ENCODE measurements at places on chromosomes 3 and 15. TPM values are rescaled to one million over a fixed set of nuclear protein-coding genes. Genes with fewer than 3 reads are reported as not detected.
A peak's percentile ranks its signal among the peaks of the same experiment; 100 is the strongest.

The PLA2G4D gene
- 0.34 TPM for total RNA-seq

DNA sequence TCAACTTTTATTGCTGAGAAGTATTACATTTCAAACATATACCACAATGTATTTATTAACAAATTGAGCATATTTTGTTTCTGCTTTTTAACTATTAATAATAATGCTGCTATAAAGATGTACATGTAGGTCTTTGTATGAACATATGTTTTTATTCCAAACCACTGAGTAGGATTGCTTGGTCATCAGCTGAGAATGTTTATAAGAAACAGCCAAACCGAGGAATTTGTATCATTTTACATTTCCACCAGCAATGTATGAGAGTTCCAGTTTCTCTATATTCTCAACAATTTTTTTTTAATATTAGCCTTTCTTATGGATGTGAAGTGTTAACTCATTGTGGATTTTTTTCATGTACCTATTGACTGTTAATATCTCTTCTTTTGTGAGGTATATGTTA lies 119.5 kb upstream of the MDFIC2 start:
- no peaks in the 10 kb centered on the region for H3K4me1 ChIP-seq
- H3K36me3 ChIP-seq, result no peaks in the 10 kb centered on the region
- no peak for DNase-seq
- no peaks in the 10 kb centered on the region for H3K27me3 ChIP-seq
- H3K4me3 ChIP-seq, result no peak overlapping the region
- H3K27ac ChIP-seq, result no peak overlapping the region

The MCTP2 gene
- 12.9 TPM for total RNA-seq

The LMOD3 gene
- total RNA-seq, result not detected

DNA sequence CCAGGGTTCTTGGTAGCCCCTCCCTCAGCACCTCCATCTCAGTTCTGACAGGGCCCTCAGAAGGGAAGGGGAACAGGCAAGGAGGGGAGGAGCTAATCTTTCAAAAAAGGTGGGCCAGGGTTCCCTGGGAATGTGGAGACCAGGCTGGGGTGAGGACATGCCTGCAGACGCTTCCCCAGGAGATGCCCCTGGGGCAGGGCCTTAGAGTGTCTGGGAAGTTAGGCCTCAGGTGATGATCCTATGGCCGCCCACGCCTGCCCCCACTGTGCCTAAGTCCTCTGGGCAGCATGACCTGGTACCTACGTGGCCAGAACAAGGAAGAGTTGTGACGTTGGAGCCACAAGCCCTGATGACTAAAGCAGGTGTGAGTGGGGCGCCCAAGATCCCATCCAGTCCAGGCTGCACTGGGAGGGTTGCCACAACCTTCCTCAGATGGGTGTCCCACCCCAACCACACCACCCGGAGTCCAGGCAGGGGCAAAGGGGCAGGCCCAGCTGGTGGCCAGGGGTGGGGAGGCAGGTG lies 3.9 kb upstream of the SEMA3B start:
- peaks cover 95% of the 10 kb centered on the region for H3K4me1 ChIP-seq
- H3K36me3 ChIP-seq, result no peaks in the 10 kb centered on the region
- peak overlapping the region; percentile 86 for H3K27ac ChIP-seq
- H3K27me3 ChIP-seq, result no peaks in the 10 kb centered on the region

The ZBED2 gene
- 16.1 TPM for total RNA-seq

DNA sequence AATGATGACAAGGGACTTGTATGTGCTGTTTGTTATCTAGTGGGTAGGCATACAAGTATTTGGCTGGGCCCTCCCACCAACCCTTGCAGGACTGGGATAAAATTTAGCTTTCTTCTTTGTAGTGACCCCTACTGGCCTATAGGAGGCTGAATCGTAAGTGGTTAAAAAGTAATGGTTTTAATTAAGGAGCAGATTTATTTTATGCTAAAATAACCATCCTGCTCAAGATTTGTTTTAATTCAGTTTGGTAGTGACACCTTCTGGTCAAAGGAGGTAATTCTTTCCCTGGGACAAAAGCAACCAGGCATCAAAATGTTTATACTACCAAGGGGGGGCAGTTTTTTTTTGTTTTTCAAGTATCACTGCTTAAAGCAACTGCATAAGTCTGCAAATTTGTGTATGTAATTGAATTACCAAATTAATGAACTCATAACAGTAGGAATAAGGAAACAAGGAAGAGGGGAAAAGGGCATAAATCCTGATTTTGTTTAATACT lies 70.7 kb downstream of the TOP2B start:
- H3K4me1 ChIP-seq, result 0 out of 2 replicates have a peak, but pooled peaks cover 8% of the 10 kb centered on the region
- H3K27ac ChIP-seq, result no peak overlapping the region
- H3K4me3 ChIP-seq, result no peak overlapping the region
- H3K27me3 ChIP-seq, result no peaks in the 10 kb centered on the region

GRCh38 chr15:101637516-101637915 lies 14.7 kb downstream of the TM2D3 start:
- peaks cover 11% of the 10 kb centered on the region for H3K36me3 ChIP-seq
- no peak overlapping the region for H3K4me3 ChIP-seq
- DNase-seq, result no peak
- peaks cover 7% of the 10 kb centered on the region for H3K4me1 ChIP-seq
- no peak overlapping the region for H3K27ac ChIP-seq

The GREM1 gene
- total RNA-seq, result 0.66 TPM

The RASSF1 gene
- 29.6 TPM for total RNA-seq

GRCh38 chr3:13046569-13047274 lies 26.5 kb downstream of the IQSEC1 start:
- H3K27me3 ChIP-seq, result no peaks in the 10 kb centered on the region
- no peak overlapping the region for H3K4me3 ChIP-seq
- H3K4me1 ChIP-seq, result no peaks in the 10 kb centered on the region
- H3K36me3 ChIP-seq, result no peaks in the 10 kb centered on the region

GRCh38 chr3:58026598-58026997 lies 18.4 kb downstream of the FLNB start:
- no peak overlapping the region for H3K27ac ChIP-seq
- H3K36me3 ChIP-seq, result no peaks in the 10 kb centered on the region
- DNase-seq, result no peak
- peaks cover 30% of the 10 kb centered on the region for H3K4me1 ChIP-seq

DNA sequence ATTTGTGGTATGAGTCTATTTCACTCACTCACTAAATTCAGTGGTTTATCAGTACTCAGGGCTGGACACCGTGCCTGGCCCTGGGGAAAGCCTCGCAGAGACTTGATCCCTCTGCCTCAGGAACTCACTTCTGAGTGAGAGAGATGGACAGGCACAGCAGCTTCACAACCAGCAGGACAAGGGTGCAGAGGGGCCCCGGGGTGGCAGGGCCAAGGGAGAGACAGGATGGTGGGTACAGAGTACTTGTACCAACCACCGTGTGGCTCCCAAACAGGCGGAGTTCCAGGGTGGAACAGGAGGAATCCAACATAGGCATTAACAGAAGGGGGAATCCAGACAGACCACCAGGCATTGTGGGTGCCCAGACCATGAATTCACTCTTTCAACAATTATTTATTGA lies 143.7 kb downstream of the MEGF11 start:
- H3K4me3 ChIP-seq, result no peak overlapping the region
- H3K36me3 ChIP-seq, result no peaks in the 10 kb centered on the region
- H3K27ac ChIP-seq, result no peak overlapping the region
- H3K4me1 ChIP-seq, result no peaks in the 10 kb centered on the region

The BCHE gene
- total RNA-seq, result not detected

- H3K27ac ChIP-seq, result no peak overlapping the region
- H3K36me3 ChIP-seq, result no peaks in the 10 kb centered on the region
- no peak overlapping the region for H3K4me3 ChIP-seq
- H3K4me1 ChIP-seq, result no peaks in the 10 kb centered on the region
- H3K27me3 ChIP-seq, result no peaks in the 10 kb centered on the region
These were observed 22.6 kb downstream of the RASGRF1 start for GRCh38 chr15:79067969-79068368.

DNA sequence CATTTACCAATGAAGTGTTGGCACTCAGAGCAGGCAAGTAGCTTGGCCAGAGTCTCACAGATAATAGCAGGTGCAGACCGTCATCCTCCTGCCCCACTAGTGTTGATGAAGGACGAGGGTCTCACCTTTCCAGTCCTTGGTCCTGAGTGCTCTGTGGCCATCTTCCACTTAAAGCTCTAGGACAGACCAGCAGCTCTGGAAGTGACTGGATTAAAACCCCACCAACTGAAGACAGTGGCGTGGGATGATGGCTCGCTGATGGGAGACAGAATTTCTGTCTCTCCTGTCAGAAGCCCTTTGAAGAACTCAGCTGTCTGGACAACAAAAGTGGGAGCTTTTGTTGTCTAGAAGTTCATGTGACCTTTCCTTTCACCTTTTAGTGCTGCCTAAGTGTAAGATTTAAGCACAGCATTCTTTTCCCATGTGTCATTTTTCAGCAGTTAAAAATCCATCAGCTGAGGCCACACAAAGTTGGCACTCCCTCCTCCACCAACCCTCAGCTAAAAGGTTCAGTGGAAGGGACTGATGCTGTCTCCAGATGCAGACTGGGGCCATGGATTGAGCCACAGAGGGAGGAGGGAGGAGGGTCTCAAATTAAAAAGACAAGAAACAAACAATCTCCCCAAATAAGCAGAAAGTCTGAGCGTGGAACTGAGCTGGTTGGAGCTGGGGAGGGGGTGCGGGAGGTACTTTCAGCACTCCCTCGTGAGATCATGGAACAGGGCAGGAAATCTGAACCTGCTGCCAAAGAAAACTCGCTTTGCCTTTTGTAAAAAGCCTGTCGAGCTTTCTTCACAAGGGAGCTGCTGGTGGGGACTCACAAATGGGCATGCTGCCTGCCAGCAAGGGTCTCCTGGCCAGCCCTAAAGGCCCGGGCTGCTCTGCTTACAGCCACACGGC lies 148.5 kb upstream of the CTDSPL start:
- peaks cover 7% of the 10 kb centered on the region for H3K4me1 ChIP-seq
- no peaks in the 10 kb centered on the region for H3K36me3 ChIP-seq
- H3K27me3 ChIP-seq, result peaks cover 23% of the 10 kb centered on the region
- H3K27ac ChIP-seq, result no peak overlapping the region
- H3K4me3 ChIP-seq, result no peak overlapping the region

The GCHFR gene
- 1.5 TPM for total RNA-seq

- no peak overlapping the region for H3K4me3 ChIP-seq
- no peak for DNase-seq
- H3K27ac ChIP-seq, result no peak overlapping the region
These were observed 209.1 kb downstream of the NR1D2 start for GRCh38 chr3:24154013-24154695.

GRCh38 chr15:83982748-83983147 lies 252.8 kb upstream of the GOLGA6L4 start:
- no peak for DNase-seq
- no peak overlapping the region for H3K27ac ChIP-seq
- H3K4me3 ChIP-seq, result no peak overlapping the region
- H3K27me3 ChIP-seq, result peaks cover 2% of the 10 kb centered on the region
- no peaks in the 10 kb centered on the region for H3K4me1 ChIP-seq
- no peaks in the 10 kb centered on the region for H3K36me3 ChIP-seq

The HACD2 gene
- 43.0 TPM for total RNA-seq

The PAK6 gene
- 19.9 TPM for total RNA-seq

The PCLAF gene
- total RNA-seq, result 93.5 TPM

GRCh38 chr15:100818927-100819326 lies 60.7 kb upstream of the ALDH1A3 start:
- no peak for DNase-seq
- no peaks in the 10 kb centered on the region for H3K36me3 ChIP-seq
- H3K4me3 ChIP-seq, result no peak overlapping the region
- no peak overlapping the region for H3K27ac ChIP-seq

The INKA1 gene
- total RNA-seq, result 1.6 TPM

DNA sequence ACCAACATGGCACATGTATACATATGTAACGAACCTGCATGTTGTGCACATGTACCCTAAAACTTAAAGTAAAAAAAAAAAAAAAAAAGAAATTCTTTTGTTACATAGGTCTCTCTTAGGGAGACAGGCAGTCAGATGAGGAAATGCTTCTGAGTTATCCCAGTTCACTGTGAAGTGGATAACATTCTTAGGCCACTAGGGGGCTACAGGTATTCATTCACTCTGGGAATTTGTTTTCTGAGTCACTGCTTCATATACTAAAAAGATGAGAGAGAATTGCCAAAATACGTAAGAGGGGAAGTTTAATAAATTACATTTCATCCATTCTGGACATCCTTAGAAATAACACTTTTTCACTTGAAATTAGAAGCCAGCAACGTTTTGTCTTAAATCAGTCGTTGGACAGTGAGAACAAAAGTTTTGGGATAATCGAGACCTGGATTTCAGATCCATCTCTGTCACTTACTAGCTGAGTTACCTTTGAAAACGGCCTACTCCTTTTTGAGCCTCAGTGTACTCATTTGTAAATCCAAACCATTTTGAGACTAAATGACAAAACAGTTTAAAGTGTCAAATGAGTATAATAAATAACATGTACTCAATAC lies 738.4 kb upstream of the ALCAM start:
- H3K4me1 ChIP-seq, result peaks cover 13% of the 10 kb centered on the region
- no peak overlapping the region for H3K27ac ChIP-seq
- no peaks in the 10 kb centered on the region for H3K36me3 ChIP-seq

- no peak overlapping the region for H3K4me3 ChIP-seq
- H3K4me1 ChIP-seq, result no peaks in the 10 kb centered on the region
- no peak overlapping the region for H3K27ac ChIP-seq
These were observed 10.5 kb upstream of the CRBN start for GRCh38 chr3:3189961-3190360.

The AMOTL2 gene
- total RNA-seq, result 54.0 TPM

The PPP1R14D gene
- not detected for total RNA-seq

- no peaks in the 10 kb centered on the region for H3K36me3 ChIP-seq
- H3K4me3 ChIP-seq, result no peak overlapping the region
- H3K4me1 ChIP-seq, result peaks cover 19% of the 10 kb centered on the region
- no peak overlapping the region for H3K27ac ChIP-seq
- H3K27me3 ChIP-seq, result no peaks in the 10 kb centered on the region
- DNase-seq, result no peak
These were observed 2.4 kb downstream of the USP13 start for GRCh38 chr3:179655236-179655635.

- H3K27ac ChIP-seq, result no peak overlapping the region
- H3K4me3 ChIP-seq, result no peak overlapping the region
- no peaks in the 10 kb centered on the region for H3K27me3 ChIP-seq
- H3K36me3 ChIP-seq, result no peaks in the 10 kb centered on the region
- no peak for DNase-seq
These were observed 107.4 kb upstream of the SLC4A7 start for GRCh38 chr3:27591312-27592210.

GRCh38 chr3:180704532-180704931 lies 25.2 kb upstream of the CCDC39 start:
- no peak for DNase-seq
- no peaks in the 10 kb centered on the region for H3K4me1 ChIP-seq
- no peaks in the 10 kb centered on the region for H3K36me3 ChIP-seq
- peaks cover 41% of the 10 kb centered on the region for H3K27me3 ChIP-seq
- no peak overlapping the region for H3K4me3 ChIP-seq
- no peak overlapping the region for H3K27ac ChIP-seq

GRCh38 chr3:183158551-183159006 lies 4.0 kb downstream of the LAMP3 start:
- H3K4me1 ChIP-seq, result peaks cover 38% of the 10 kb centered on the region
- H3K27ac ChIP-seq, result no peak overlapping the region
- DNase-seq, result no peak
- no peaks in the 10 kb centered on the region for H3K36me3 ChIP-seq
- no peaks in the 10 kb centered on the region for H3K27me3 ChIP-seq

The AP4E1 gene
- 10.1 TPM for total RNA-seq

- H3K4me1 ChIP-seq, result no peaks in the 10 kb centered on the region
- H3K4me3 ChIP-seq, result no peak overlapping the region
- DNase-seq, result no peak
These were observed 434.4 kb downstream of the RAP2B start for GRCh38 chr3:153596401-153596800.
